ENCODE measurements at places on chromosomes 11 and 22.

DNA sequence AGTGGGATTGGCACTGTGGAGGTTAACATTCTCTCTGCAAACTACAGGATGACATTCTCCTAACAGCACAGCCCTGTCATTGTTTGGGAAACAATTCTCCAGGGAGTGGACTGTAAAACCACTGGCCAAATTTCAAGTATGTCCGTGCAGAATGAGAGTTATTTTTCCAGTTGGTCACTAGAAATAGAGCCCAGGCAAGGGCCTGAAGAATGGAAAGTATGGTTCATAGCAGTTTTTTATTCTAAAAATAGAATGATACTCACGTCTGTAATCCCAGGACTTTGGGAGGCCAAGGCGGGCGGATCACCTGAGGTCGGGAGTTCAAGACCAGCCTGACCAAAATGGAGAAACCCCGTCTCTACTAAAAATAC is 39.0 kb upstream of the CD44 start:
- no peak for DNase-seq

DNA sequence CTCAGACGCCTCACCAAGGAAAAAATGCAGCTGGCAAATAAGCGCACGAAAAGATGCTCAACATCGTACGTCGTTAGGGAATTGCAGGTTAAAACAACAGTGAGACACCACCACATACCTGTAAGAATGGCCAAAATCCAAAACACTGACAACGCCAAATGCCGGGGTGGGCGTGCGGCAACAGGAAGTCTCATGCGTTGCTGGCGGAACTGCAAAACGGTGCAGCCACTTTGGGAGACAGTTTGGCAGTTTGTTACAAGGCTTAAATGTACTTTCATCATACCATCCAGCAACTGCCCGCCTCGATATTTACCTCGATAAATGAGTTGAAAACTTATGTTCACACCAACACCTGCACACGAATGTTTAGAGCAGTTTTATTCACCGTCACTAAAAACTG is 7.5 kb upstream of the CTSD start:
- no peak for DNase-seq

GRCh38 chr11:9528573-9529333 is 44.7 kb upstream of the WEE1 start:
- no peak for DNase-seq

GRCh38 chr11:8613036-8613435 is 19.0 kb upstream of the STK33 start:
- DNase-seq, result no peak

DNA sequence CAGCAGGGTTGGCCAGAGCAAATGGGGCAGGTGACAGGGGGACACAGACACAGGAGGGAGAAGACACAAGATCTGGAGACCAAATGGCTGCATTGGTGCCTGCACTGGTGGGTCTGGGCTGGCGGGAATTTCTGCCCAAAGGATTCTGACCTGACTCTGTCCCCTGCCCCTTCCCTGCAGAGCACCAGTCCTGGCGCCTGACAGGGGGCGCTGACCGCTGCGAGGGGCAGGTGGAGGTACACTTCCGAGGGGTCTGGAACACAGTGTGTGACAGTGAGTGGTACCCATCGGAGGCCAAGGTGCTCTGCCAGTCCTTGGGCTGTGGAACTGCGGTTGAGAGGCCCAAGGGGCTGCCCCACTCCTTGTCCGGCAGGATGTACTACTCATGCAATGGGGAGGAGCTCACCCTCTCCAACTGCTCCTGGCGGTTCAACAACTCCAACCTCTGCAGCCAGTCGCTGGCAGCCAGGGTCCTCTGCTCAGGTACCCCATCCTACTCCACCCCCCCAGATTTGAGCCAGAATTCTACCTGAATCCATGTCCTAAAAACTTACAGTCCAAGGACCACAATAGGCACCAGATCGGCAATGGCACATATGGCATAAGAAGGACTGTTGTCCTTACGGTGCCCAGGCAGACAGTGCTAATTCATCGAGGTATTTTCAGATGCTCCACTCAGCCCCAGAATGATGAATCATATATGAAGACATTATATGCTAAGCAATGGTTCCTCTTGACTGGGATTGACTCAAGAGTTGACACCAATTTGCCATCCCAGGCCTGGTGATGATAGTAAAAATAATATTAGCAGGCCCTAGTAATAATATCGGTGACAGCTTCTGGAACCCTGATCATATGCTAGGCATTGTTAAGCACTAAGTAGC is 38.2 kb downstream of the CD6 start:
- DNase-seq, result no peak

DNA sequence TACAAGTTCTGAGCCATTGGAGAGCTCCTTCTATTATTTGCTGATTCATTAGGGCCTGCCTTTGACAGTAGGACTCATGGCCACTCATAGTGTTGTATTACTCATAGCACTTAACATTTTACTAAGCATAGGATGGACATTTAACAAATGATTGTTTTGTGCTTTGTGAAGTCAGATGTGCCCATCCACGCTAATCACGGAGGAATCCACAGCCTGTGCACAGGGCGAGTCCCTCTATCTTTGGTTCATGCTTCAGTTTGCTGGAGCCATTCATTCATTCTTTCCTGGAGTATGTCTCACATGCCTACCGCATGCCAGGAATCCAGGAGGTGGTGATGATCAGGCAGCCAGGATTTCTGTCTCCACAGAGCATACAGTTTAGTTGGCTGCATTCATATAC is 254.1 kb downstream of the NTM start:
- no peak for DNase-seq

GRCh38 chr22:22892096-22893052 is 4.8 kb downstream of the IGLL5 start:
- no peak for DNase-seq

GRCh38 chr22:23591201-23591791 is 11.2 kb upstream of the IGLL1 start:
- peak; percentile 26 for DNase-seq

DNA sequence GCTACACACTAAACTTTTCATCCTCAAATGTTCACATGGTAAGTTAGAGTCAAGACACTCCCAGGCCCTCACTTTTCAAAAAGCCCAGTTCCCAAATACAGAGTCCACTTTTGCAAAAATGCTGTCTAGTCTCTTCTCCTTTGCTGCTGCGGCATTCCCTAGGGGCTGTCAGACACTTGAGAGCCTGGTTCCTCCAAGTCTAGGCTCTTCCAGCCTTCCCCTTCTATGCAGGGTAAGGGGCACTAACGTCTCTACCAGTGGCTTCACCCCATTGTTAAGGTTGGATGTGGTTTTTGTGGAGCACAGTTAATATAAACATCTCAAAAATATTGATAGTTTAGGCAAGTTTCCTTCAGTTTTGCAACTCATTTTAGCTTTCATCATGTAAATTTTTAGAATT is 181.5 kb downstream of the KIF18A start:
- DNase-seq, result no peak

DNA sequence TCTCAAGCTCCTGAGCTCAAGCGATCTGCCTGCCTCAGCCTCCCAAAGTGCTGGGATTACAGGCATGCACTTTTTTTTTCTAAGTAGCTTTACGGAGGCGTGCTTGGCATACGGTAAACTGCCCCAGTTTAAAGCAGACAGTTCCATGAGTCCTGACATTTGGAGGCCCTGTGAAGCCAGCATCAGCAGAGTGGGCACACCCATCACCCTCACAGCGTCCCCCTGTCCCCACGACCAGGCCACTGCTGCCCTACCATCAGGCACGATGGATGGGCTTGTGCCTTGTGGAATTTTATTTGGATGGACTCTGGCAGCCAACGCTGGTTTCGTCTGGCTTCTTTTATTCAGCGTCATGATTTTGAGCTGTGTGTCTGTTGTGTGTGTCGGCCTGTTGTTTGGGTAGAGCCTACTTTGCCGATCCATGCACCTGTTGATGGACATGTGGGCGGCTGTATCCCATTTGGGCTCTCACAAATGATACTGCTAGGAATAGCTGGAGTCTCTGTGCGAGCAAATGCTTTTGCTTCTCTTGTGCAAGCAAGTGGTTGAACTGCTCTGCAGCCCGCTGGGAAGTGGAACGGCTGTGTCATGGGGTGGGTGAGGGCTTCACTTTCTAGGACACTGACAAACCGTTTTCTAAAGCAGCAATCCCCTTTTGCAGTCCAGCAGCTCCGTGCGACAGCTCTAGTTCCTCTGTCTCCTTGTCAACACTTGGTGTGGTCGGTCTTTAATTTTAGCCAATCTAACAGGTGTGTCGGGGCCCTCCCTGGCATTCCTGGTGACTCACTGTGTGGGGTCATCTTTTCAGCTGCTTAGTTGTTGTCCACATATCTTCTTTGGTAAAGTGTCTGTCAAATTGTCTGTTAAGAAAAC is 23.8 kb downstream of the KCNQ1 start:
- DNase-seq, result no peak

DNA sequence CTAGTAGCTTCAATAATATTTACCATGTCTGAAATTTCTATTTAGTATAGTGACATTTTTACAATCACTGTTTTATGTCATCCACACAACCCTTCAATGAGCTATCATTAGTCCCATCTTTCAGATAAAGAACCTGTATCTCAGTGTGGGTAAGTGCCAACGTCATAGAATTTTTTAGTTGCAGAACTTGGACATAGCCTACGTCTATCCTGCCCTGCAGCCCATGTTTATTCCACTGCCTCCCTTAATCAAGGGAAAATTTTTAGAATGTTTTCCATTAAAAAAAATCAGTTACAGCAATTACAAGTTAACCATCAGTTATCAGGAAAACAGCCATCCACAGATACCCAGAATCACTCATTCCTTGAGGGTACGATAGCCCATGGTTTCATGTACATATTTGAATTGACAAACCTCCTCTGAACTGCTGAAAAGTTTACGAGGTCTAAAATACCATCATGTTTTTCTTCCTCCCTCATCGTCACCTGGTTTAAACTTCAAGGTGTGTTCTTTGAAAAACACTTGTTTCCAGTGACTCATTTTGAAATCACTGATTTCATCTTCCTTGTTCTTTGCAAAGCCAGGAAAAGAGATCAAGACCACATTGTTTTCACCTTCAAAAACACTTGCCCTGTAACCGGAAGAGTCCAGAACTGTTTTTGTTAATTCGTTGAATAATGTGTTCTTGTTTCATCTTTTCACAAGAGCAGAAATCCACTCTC is 100.9 kb downstream of the FAM76B start:
- DNase-seq, result no peak

DNA sequence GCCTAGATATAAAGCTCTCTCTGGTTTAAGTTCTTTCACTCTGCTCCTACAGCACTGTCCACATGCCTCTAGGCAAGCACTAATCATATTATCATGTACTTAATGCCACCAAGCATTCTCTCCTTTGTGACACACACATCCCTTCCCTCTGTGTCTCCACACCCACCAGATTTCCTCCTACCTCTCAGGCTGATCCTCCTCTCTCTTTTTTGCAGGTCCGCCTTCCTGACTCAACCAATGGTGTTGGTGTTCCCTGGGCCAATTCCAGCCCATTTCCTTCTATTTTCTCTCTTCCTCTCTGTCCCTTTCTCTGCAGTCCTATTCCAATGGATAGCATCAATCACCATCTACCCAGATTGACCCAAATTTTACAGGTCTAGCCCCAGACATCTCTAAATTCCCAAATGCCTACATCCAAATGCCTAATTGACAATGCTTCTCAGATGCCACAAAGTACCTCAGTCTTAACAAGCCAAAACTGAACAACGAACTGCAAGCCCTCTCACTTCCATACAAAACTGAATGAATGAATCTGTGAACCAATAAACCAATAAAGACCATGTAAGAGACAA is 504 bp upstream of the ZNF215 start:
- DNase-seq, result peak; percentile 68

DNA sequence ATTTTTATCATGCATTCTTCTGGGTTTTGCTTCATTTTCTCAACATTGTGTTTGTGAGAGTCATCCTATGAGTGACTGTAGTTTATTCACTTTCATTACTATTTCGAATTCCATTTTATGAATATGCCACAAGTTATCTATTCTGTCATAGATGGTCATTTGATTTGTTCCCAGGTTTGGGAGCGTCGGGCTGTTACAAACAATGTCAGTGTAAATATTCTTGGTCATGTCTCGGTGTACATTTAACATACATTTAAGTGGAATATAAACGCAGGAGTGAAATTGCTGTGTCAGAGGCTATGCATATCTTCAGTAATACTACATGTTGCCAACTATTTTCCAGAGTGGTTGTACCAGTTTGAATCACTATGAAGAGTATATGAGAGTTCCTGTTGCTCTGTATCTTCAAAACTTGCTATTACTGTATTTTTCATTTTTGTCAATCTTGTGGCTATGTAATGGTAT is 2.4 kb downstream of the TRIM44 start:
- no peak for DNase-seq

- no peak for DNase-seq
These were observed 94.7 kb upstream of the RASSF10 start for GRCh38 chr11:12914400-12914912.

GRCh38 chr22:31960767-31961166 is 16.4 kb downstream of the YWHAH start:
- no peak for DNase-seq

GRCh38 chr22:36606114-36606513 is 77.1 kb upstream of the EIF3D start:
- no peak for DNase-seq

DNA sequence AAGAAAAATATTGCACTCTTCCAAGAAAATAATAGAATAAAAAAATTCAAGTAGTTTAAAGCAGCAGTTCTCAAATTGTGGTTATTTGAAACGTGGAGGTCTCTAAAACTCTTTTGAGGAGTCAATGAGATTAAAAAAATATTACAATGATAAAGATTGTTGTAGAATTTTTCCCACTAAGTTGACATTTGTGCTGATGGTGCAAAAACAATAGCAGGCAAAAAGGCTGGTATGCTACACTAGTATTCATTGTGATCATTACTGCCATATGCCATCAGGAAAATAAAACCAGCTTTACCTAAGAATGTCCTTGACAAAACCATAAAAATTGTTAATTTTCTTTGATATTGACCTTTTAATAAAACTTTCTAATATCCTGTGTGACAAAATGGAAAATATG is 505.2 kb upstream of the ANO5 start:
- no peak for DNase-seq

DNA sequence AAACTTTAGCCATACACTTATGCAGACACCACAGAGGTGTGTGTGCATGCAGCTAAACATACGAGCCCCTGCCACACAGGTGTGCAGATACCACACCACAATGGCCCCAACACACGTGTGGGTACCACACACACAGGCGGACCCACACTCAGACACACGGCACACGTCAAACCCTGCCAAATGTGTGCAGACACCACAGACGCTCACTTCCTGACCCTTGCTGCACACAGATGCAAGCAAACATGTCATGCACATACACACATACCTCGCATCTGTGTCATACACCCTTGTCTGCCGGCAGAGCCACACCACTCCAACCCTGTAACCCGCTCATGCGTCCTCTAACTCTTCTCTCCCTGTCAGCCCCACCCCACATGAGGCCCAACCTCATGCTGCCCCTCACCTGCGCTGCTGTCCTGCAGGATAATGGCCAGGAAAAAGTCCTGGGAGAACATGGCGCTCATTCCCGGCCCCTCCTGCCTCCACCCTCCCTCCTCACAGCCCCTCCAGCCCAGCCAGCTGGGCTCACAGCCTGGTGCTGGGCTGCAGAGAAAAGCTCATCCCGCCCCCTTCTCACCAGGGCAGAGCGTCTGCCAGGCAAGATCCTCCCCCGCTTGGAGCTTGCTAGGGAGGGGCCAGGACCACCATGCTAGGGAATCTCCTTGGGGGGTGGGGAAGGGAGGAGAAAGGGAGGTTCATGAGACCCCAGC is 14.2 kb downstream of the SMPD1 start:
- DNase-seq, result no peak

Measured in NCI-H146 (cell line).